ENCODE measurements at places on chromosomes 7 and 10.

GRCh38 chr7:78594156-78594555 lies 795.6 kb downstream of the PHTF2 start:
- no peak for DNase-seq

- DNase-seq = no peak
Measured at GRCh38 chr7:3432911-3433310, 131.9 kb downstream of the SDK1 start.

DNA sequence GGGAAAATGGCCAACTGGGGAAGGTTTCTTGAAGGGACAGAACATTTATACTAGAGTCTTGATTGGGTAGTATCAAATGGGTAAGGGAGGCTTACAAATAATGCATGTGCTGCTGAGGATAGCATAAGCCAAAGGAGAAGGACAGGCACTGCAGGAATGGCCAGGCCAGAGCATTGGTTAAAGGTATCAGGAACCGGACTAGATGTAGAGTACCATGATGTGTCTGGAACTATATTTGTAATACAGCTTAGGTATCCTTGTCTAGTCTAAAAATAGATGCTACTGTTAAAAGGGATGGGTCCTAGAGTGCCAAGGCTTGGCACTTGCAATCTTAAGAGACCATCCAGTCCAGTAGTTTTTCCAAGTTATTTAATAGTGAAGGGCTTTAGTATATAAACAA lies 20.3 kb downstream of the TMEM243 start:
- no peak for DNase-seq

DNA sequence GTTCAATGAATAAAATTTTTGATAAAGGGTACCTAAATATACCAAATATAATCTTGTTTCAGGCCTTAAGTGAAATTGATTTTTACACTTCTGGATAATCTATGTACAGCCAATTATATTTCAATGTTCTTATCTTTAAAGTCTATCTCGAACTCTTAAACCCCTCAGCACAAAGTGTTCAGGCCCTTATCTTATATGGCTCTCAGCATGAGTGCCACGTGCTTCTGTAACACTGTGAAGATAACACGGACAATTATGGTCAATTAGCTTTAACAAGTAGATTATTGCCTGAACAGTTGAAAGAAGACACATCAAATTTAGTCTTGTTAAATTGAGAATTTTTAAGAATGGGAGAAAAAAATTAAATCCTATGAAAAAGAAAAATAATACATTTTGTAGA lies 40.4 kb upstream of the DMTF1 start:
- DNase-seq = no peak

- no peak for DNase-seq
Measured at GRCh38 chr7:119963654-119964053, 309.3 kb upstream of the KCND2 start.

DNA sequence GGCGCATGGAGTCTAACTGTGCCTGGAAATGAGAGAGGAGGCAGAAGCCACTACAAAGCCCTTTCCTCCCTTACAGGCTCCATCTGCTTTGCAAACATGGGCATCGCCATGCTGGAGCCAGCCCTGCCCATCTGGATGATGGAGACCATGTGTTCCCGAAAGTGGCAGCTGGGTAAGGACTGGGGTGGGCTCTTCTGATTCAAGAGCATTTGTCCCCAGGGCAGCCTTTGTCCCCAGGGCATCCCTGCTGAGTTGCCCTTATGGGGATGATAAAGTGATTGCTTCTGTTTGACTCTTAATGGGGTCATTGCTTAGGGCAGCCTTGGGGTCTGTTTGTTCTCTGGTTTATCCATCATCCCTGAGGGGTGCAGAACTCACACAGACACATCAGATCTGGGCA lies 16.8 kb downstream of the SLC18A2 start:
- DNase-seq = no peak

DNA sequence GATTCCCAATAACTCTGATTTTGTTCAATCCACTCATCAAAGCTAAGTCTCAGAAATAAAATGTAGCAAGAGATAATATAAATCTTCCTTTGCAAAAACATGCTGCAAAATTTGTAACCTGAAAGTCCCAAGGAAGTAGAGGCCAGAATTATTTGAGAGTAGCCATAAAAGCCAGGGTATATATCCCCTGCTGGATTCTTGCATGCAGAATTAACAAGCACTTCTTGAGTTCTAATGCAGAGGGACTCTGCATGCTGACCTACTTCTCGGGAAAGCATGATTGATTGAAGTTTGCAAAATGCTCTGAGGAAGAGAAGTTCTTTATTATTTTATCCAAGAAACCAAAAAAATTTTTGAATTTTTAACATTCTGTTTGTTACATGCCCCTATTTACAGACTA lies 121.6 kb downstream of the THSD7A start:
- DNase-seq = no peak

- DNase-seq = no peak
Measured at GRCh38 chr7:124781907-124782734, 16.5 kb upstream of the GPR37 start.

GRCh38 chr7:95794917-95795515 lies 22.7 kb downstream of the DYNC1I1 start:
- DNase-seq = peak; percentile 54

DNA sequence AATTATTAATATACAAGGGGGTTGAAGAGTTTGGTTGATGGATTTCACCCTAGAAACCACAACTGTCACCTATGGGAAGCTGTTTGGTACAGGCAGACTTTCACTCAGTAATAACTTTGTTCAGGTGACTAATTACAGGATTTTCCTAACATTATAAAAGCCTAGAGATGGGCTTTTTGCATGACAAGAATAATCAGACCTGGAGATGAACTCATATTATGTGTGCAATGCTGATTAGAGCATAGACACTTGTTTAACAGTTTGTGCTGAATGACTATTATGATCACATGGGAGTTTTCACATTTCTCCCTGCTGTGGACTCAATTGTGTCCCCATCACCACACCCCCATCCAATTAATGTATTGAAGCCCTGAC lies 90.2 kb upstream of the STEAP4 start:
- DNase-seq = no peak

DNA sequence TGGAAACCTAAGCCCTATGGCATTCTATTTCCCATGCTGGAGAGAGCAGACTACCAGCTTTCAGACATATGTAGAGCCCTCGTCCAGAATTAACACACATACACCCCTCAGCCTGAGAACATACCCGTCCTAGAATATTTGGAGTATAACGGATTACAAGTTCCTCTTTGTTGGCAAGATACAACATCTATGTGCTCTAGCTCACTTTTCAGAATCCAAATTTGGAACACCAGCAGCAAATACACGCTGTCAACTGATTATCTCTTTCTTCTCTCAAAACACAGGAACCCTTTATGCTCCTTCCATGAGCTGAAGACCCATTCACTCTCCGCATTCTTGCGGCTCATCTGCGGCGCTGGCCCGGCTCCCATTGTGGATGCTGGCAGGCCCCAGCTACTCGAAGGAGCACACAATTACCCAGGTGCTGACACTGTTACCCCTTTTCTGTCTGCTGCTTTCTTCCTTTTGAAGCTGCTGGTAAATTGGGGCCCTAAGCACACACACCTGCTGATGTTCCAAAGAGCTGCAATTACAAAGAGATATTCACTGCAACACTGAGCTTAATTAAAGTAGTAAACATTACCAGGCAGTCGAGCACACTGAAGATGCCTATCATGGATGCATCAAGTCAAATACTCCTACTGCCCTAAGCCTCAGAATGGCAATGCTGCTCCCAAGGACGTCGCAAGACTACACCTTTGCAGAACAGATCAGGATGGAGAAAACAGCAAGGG lies 70.0 kb downstream of the VOPP1 start:
- DNase-seq = no peak

DNA sequence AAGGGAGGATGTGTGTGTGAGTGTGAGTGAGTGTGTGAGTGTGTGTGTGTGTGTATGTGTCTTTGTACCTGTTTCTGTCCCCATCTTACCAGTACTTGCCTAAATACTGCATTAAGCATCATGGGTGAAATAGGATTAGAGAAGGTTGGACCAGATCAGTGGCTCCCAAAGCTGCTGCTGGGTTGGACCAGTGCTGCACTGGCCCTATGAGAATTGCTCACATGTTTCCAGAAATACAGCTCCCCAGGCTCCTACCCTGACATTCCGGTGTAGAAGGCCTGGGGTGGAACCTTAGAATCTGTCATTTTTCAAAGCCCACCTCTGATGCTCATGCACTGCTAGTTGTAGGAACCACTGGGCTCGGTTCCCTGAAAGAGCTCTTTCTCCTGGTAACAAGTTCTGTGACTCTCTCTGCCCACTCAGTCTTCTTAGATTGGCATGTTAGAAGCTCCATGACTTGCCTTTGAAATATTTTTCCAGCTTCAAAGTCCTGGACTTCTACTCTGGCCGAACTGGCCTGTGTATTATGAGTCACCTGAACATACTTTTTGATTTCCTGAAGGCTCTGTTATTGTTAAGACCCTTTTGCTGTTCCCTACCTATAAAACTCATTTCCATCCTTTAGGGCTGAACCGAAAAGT lies 224.7 kb downstream of the CUX1 start:
- DNase-seq = no peak

DNA sequence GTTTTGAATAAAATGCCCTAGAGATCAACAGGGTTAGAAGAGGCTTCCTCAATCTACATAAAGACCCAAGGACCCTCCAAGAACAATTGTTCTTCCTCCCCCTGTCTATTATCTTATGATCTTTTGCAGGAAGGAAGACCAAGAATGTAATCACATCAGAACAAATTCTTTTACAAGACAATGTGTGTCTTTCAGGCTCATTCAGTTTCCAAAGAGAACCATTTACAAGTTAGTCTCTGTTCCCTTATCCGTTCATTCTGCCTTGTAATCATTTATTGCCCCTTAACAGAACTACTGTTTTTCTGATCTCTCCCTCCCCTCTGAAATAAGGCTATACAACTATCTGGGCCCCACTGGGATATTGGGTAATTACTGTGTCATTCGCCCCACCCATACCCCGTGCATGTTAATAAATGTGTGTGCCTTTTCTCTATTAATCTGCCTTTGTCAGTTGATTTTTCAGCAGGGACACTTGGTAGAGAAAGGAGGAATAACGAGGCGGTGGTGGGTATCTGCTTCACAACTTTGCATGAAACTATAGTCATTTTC lies 5.7 kb upstream of the MKRN1 start:
- DNase-seq = peak; percentile 20

DNA sequence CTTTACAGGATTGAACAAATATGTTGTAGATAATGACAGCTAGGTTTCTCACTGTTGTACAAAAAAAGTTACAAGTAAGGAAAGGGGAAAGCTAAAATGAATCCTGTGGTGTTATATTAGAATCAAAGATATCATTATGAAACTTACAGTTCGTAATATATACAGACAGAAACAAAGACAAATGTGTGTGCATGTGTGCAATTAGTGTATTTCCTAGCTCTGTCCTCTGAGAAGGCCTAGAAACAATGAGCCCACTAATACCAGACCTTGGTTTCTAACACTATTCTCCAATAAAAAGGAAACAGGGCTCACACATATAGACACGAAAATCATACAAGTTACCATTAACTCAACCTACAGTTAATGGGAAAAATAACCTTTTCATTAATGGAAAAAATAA lies 8.0 kb downstream of the KDM7A start:
- no peak for DNase-seq

Data from hematopoietic multipotent progenitor cell treated with erythropoietin and hydrocortisone succinate and interleukin-3 and kit ligand, for 6 days (in vitro differentiated cells).